ENCODE measurements at places on chromosomes 16 and 17.

DNA sequence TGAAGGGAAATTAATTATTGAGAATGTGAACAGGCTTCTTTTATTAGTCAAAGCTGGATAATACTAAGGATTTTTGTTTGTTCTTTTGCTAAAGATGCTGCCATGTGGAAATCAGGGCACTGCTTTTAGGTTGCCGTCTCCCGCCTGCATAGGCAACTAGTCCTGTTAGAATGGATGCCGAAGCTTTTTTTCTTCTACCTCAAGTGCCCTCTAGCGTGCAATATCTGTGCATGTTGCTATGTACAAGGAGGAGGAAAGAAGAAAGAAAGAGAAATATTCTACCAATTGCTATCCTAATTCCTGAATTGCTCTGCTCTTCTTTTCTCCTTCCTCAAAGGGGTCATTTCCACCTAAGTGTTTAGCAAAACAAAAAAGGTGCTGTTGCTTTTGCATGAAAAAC, 5.2 kb upstream of the CDH8 start:
- DNase-seq: no peak

DNA sequence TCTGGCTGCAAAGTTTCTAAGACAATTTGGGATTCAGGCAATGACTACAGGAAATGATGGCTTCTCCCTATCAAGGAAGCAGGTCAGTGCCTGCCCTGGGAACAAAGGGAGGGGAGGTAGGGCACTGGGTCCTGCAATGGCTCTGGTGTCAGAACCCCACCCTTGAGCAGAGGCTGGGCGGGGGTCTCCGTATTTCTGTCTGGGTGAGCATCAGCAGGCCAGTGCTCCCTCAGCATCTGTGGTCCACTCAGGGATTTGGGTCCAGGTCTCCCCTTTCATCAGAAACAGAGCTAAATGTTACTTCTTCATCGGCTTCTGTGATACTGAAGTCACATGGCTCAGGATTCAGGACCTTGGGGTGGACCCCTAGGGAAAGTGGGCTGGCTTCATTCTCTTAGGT, 195.5 kb upstream of the CDH5 start:
- DNase-seq: no peak

- no peak for DNase-seq
Measured at GRCh38 chr17:81150377-81151077, 14.8 kb upstream of the PVALEF start.

- DNase-seq: no peak
Measured at GRCh38 chr17:683499-684254, 31.0 kb downstream of the VPS53 start.

GRCh38 chr17:78667741-78668640, 90.8 kb upstream of the DNAH17 start:
- DNase-seq: no peak

DNA sequence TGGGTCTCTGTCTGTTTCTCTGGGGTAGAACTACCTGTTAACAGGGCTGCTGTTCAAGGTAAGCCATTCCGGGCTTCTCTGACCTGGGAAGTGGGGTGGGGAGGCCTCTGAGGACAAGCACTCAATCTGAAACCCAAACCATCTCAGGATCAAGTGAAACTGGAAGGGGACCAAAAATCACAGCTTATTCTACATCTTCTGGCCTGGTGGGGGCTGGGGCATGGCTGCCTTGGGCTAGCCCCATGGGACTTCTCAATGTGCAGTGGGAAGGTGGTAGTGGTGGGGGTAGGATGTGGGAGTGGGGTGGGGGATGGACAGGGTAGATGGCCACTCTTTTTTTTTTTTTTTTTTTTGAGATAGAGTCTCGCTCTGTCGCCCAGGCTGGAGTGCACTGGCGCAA, 5.5 kb downstream of the FLOT2 start:
- no peak for DNase-seq

- DNase-seq: no peak
Measured at GRCh38 chr16:80741724-80742123, 62.7 kb downstream of the CDYL2 start.

- no peak for DNase-seq
Measured at GRCh38 chr16:70665806-70666735, 19.7 kb downstream of the IL34 start.

- DNase-seq: no peak
Measured at GRCh38 chr17:9862220-9862619, 36.5 kb downstream of the GLP2R start.
